ENCODE measurements at places on chromosomes 12 and 14. TPM values are rescaled to one million over a fixed set of nuclear protein-coding genes. Genes with fewer than 3 reads are reported as not detected.

GRCh38 chr14:60651086-60651795 is 2.0 kb upstream of the SIX1 start:
- no peak for DNase-seq

GRCh38 chr12:62468397-62468796 is 1.8 kb downstream of the MON2 start:
- DNase-seq: no peak

DNA sequence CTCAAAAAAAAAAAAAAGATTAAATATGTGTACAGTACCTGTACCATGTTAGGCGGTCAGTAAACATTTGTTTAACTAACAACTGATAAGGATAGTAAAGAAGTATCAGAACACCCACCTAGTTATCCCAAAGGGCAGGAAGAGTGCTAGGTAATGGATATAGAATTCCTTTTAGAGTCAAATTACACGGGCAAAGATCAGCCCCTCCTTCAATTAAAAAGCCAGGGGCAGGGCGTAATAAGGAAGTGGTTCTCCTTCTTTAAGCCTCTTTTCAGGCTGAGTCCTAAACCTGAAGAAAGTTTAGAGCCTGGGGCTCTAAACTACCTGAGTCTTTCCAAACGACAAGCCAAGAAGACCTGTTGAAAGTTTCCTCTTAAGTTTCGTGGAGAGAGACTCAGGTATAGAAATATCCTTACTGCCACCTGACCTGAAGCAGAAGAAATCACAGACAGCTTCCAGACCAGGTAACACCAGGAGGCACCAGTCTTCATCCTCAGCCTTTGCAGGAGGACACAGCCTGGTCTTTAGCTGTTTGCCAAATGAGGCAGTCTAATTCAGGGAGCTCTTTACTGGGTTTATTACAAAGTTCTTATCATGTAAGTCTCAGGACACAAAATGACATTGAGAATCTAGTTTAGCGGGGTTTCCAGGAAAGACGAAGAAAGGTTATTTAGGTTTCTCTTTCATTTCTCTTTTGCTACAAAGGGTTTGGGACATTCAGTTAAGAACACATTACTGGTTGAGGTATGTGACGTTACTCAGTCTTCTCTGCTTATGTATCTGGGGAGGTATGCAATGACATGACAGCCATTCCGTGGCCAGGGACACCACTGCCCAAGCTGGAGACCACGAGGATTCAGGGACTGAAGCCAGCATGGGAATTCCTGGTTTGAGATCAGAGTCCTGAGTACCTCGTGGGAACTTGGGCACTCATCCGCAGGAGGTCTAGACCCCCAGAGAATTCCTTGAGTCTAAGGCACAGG is at the start of gene BCL2L14:
Gene BCL2L14 (plus strand): TSS at position 266 of the 983 bp plus-strand sequence. CDS start 8,367 bp downstream, outside the sequence.
- DNase-seq: peak; percentile 12

DNA sequence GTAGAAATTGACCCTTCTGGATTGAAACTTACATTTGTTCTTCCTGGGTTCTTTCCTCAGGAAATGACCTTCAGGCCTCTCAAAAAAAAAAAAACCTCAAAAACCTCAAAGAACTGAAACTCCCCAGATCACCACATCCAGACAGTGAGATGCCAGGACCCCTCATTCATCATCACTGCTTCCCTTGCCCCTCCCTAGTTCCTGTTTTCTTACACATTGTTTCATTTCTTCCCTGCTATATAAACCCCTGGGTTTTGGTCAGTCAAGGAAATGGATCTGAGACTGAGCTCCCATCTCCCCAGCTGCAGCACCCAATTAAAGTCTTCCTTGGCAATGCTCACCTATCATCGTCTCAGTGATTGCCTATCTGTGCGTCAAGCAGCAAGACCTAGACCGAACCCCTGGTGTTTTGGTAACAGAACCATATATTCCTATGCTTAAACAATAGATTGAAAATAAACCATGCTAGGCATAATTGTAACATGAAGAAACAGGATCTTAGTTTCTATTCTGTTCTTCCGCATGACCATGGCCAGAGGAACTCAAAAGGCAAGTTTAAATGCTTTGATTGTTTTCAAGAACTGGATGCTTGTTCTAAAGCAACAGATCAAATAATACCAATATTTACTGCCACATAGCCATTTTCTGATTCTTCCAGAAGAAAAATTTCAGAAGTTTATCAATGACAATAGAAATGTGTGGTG is 108.0 kb upstream of the MAX start:
- peak; percentile 33 for DNase-seq

DNA sequence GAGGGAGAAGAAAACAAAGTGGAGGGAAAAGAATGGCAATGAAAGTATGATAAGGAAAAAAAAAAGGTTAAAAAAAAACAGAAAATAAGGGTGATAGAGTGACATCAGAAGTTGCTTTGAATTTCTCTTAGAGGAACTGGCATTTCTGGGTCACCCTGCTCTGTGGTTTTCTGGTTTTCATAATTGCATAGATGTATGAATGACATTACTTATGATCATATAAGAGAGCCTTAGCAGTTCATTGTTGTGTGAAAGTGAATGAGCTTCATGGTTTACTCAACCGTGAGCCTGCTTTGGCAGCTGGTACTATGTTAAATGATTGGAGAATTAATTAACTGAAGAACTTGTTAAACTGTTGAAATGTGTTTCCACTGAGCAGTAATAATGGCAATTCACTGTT is 336.4 kb upstream of the FBXO33 start:
- DNase-seq: no peak

Gene CLECL1
- total RNA-seq: not detected

Data from fibroblast of lung (primary cell).